ENCODE measurements at places on chromosomes 12 and 14.

DNA sequence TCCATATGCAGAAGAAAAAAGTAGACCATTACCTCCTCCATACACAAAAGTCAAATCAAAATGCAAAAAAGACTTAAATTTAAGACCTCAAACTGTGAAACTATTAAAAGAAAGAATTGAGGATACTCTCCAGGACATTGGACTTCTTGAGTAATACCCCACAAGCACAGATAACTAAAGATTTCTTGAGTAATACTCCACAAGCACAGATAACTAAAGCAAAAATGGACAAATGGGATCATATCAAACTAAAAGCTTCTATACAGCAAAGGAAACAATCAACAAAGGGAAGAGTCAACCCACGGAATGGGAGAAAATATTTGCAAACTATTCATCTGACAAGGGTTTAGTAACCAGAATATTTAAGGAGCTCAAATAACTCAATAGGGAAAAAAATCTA is 427.9 kb downstream of the CCDC91 start:
- DNase-seq, result no peak

GRCh38 chr12:27253347-27253746 is 9.3 kb downstream of the STK38L start:
- no peak for DNase-seq

DNA sequence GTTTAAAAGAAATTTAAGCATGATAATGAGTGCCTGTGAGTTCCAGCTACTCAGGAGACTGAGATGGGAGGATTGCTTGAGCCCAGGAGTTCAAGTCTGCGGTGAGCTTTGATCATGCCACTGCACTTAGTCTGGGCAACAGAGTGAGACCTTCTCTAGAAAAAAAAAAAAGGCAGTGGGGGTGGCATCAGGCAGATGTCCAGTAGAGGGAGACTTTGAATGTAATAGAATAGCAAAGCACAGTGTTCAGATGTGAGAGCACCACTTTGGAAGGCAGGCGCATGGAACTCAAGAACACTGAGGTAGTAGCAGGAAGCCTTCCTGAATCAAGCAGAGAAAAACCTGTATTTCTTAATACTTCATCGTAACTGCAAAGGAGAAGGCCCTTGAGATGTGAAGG is 394.5 kb upstream of the GARIN6 start:
- DNase-seq, result no peak

DNA sequence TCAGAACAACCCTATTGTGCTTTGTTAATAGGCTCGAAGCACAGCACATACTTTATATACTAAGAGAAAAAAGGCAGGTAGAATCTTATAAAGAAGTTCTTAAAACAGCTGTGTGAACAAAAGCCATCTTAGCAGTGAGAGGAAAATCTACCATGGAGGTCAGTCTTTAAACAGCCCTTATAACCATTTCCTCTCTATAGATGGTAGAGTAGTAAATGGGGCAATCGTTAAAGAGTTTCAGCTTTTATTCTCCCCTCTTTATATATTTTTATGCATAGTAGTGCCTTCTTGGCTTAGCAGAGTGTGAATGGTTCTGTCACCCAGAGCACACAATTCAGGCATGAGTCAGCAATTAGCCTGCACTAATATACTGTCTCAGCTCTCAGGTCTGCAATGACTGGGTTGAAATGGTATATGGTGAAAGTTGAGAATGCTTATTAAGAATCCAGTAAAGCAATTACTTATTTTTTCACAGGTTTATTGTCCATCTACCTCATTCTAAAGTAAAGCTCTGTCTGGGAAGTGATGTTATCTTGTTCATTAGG is 305.0 kb downstream of the NELL2 start:
- no peak for DNase-seq

DNA sequence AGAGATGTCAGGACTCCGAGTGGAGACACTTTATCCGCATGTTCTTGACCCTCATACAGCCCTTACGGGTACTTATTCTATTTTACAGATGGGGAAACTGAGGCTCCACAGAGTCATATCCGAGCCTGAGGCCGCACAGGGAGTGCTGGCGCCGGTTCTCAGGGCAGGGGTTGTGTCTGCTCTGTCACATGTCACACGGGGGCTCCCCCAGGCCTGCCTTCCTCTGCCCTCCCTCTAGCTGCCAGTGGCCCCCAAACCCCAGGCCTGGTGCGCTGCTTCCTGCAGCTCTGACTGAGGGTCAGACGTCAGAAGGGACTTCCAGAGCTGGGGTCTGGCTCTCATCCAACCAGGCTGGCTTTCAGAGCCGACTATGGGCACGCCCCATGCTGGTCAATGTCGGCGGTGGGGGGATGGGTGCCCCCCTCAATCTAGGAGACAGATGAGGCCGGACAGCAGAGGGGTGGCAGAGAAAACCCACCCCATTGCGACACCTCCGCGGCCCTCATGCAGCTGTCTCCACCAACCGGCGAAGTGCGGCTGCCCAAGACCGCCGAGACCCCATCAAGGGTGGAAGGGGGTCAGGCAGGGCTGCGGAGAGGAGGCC is 811 bp upstream of the INF2 start:
- no peak for DNase-seq

DNA sequence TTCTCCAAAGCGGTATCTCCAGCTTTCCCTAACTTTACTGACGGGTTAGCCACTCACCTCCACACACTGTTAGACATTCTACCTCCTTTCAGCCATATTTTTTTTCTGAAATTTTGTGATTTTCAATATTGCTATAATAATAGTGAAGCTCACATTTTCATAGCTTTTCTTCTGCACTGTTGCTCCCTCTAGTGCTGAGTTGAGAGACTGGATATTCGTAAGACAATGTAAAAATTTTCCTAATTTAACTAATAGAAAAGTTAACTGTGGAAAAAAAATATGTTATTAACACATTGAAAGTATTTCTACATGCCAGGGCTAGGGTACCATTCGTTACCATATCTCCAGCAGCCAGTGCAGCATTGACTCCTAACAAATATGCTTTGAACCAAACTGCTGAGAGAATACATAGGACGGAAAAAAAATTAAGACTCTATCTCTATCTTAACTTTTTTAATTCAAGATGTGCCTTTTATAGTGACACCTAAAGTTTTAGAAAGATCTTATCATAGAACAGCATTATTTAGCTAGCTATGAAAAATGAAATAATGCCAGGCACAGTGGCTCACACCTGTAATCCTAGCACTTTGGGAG is 48.7 kb upstream of the ABCC9 start:
- no peak for DNase-seq

GRCh38 chr14:24659916-24660570 is 26.1 kb upstream of the GZMB start:
- DNase-seq, result no peak

DNA sequence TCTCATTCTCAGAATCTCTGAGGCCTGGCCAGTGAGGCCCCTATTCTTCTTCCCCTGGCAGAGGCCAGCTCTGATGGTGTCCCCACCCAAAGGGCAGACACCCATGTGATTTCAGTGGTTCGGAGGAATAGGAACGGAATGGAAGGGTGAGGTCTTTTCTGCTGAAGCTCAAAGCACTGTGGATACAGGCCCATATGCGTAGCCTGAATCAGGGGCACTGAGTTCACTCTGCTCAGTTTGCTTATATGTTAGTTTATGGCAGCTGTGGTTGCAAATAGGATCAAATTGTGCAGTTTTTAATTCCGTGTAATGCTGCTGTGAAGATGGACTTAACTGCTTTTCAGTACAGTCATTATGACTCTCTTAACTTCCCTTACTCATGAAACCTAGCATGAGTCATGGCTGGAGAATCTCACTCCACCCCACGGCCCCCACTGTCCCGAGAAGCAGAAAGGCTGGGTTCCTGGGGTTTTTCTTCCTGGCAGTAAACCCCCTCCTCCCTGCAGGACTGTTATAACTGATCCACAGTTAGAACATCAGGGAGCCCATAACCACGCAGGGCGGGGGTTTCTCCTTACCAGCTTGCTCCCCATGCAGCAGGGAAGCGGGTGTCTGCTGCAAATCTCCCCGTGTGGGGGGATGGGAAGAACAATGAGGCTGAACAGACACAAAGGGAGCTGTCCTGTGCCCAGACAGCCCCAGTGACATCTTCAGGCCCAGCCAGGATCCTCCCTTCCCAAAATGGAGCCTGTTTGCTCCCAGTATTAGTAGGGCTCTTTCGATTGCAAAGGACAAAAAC is 122.7 kb downstream of the SLC38A6 start:
- DNase-seq, result peak; percentile 90

GRCh38 chr12:110725267-110725666 is 17.4 kb downstream of the PPP1CC start:
- no peak for DNase-seq

DNA sequence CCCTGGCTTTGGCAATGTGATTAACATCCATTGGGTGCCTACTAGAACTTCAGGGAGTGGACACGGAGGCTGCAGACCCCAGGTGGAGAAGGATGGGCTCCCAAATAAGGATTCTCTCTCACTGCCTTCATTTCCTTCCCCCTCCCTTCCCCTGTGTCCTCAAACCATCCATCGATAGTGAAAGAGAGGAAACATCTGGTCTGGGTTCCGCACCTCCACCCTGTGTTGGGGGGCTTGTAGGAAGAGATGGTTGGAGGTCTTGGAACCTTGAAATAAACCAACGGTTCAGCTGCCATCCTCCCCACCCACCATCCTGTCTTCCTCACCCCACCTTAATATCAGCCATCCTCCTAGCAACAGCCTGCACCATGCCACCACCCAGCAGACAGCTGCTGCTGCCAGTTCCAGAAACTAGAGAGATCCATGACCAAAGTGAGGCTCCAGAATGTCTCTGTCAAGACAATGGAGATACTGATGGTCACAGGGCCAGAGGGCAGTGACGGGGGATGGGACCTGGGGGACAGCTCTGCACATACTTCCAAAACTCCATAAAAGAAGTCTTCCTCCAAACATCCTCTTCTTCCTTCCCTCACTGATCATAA is 153.1 kb upstream of the CCND2 start:
- no peak for DNase-seq

DNA sequence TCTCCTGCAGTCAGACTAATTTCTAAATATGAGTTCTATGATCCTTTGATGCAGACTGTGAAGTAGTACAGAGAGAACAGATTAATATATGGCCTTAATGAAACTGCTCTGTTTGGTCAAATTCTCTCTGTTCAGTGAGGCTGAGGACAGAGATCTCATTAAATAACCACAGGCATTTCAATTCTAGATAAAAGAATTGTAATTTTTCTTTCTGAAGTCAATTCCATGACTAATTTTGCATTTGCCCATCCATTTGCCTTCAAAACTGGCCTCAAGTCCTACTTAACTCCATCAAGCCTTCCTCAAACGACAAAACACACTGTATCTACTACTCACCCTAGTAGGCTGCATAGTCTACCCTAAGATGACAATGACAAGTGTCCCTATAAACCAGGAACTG is 67.1 kb downstream of the DUSP16 start:
- no peak for DNase-seq

DNA sequence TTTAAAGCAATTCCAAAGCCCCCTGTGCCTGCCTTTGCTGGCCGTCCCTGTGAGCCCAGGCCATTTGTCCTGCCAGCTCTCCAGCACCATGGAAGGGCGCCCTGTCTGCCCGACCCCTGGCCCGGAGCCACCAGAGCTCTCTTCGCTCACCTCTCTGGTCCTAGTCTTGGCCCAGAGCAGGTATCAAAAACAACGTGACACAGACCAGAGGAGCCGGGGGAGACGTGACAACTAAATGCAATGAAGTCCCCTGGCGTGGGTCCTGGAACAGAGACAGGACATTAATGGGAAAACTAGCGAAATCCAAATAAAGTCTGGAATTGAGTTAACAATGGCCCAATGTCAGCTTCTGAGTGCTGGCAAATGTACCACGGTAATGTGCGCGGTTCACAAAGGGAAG is 83.2 kb upstream of the DIO3 start:
- DNase-seq, result no peak

DNA sequence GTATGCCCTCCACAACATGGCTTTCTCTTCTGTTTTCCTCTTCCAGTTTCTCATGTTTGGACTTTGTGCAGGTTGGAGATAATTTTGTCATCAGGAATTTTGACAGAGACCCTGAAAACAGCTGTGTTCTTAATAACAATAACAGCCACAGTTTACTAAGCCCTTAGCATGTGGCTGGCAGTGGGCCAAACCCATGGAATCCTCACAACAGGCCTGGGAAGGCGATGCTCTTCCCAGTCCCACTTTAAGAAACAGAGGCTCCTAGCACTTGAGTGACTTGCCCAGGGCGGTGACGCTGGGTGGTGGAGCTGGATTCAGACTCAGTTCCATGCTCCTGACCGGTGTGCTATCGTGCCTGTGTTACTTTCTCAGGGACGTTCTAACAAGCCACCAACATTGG is 20.1 kb upstream of the PLEKHG3 start:
- DNase-seq, result no peak

GRCh38 chr12:50013361-50014147 is 11.7 kb downstream of the RACGAP1 start:
- no peak for DNase-seq

- no peak for DNase-seq
These were observed 17.4 kb downstream of the LGALS3 start for GRCh38 chr14:55146425-55146824.

- DNase-seq, result no peak
These were observed 11.2 kb upstream of the HOXC13 start for GRCh38 chr12:53927220-53928029.
